ENCODE measurements at places on chromosomes 4 and X.

GRCh38 chr4:122963216-122963615 lies 40.8 kb upstream of the NUDT6 start:
- no peak for DNase-seq

- no peak for DNase-seq
Observed at GRCh38 chr4:99323756-99324155, 2.6 kb upstream of the ADH1B start.

DNA sequence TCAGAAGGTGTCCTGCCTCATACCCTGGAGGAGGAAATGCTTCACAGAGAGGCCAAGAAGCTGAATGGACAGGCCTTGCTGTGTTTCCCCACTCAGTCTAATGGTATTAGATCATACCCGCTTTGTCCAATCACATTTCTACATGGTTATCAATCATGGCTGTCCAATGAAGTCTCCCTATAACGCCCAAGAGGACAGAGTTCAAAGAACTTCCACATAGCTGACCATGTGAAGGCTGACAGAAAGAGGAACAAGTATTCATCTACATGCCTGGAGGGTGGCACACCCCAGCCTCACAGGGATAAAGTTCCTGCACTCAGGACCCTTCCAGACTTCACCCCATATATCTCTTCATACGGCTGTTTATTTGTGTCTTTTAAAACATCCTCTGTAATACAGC lies 123.4 kb downstream of the MANBA start:
- DNase-seq: no peak

GRCh38 chrX:134375691-134376090 lies 84.3 kb upstream of the HPRT1 start:
- DNase-seq: no peak

GRCh38 chrX:20399728-20400414 lies 133.2 kb upstream of the RPS6KA3 start:
- no peak for DNase-seq

DNA sequence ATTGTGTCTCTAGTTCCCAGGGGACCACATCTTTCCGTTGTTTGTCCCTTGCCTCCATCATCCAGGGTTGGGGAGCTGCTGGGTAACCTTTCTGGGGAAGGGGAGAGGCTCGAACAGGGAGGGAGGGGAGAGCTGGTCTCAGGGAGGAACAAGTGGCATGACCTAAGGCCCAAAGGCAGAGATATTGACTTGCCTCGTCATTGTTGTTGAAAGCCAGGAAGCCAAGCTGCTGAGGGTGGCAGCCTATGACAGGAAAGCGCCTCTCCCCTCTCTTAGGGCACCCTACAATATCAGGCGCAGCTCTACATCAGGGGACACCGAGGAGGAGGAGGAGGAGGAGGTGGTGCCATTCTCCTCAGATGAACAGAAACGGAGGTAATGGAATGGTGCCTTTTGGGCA lies 20.8 kb downstream of the ZNF185 start:
- DNase-seq: no peak

GRCh38 chr4:157810137-157810774 lies 362.6 kb downstream of the GASK1B start:
- no peak for DNase-seq

- no peak for DNase-seq
Observed at GRCh38 chr4:13430834-13431568, 53.1 kb downstream of the RAB28 start.

DNA sequence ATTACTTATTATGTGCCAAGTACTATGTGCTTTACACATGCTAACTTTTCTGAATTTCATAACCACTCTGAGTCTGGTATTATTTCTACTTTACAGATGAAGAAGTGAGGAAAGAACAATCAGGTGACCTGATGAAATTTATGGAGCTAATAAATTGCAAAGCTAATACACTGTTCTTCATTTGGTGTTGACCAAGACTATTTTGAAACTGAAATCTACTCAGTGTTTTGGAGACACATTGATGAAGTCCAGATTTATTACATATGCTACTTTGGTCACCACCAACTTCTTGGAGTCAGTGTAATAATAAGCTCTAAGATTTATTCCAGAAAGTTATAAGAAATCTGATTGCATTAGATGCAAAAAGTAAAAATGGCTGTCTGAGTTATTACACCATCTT lies 637.9 kb downstream of the FAT4 start:
- no peak for DNase-seq

GRCh38 chrX:19133231-19133630 lies 11.0 kb upstream of the ADGRG2 start:
- DNase-seq: no peak

GRCh38 chr4:117478702-117479101 lies 393.3 kb upstream of the TRAM1L1 start:
- DNase-seq: no peak

DNA sequence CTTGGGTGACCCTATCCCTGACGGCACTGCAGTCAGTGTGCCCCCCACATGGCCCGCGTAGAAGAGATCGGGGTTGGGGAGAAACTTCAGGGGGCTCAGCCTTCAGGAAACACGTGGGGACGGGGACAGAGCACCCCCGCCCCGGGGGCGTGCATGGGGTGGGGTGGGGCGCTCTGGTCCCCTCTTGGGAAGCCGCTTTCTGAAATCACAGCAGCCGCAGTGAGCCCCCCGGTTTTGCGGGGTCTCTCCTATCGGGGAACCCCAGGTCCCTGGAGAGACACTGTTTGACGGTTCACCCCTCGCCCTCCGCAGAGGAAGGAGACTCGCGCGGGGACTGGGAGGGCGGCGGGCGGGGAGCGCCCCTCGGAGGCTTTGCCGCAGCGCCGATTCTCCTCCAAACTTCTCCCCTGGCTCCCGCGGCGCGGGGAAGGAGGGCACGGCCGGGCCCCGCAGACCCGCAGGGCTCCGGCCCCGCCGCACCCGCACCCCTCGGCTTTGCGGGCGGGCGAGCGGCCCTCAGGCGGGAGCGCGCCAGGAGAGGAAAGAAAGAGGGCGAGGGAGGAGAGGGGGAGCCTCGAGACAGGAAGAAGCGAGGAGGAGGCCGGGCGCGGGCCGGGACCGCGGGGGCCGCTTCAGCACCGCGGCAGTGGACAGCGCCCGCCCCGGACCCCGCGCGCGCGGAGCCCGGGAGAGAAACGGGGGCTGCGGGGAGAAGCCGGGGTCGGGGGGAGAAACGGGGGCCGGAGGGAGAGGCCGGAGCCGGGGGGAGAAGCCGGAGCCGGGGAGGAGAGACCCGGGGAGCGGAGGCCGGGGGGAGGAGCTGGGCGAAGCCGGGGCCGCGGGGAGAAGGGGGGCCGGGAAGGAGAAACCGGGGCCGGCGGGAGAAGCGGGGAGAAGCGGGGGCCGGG lies 612 bp downstream of the CPLX1 start:
- DNase-seq: no peak

DNA sequence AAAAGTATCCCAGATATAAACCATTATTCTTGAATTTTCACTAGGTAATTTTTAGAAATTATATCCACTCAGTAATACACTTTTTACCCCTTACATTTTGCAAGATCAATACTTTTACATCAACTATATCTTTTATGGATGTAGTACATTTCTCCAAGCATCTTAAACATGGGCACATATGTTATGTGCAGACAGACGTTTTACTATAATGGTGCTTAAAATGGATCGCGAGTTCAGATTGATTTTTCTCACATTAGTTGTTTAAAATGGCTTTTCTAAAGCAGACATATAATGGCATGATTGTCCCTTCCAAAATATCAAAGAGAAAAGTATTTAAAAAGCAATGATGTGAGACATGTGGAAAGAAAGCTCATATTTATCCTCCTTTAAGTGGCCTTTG lies 786.1 kb downstream of the PDHA2 start:
- no peak for DNase-seq

- DNase-seq: no peak
Observed at GRCh38 chr4:1603413-1604135, 80.5 kb downstream of the FAM53A start.

DNA sequence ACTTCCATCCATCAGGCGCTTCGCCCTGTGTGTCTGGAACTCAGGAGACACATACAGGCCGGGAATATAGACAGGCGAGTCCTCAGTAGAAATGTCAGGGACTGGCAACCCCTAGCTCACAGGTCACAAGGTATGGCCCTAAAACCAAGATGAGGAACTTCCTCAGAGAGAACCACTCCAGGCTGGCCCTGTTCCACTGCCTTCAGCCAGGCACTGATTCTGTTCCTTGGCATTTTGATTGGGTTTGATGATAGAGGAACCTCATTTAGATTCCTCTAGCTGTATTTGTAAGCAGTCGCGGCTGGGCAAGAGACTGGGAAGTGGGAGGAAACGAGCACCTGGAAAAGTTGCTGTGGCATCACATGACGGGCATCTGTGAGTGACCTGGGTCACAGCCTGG lies 8.1 kb downstream of the HPSE start:
- DNase-seq: no peak

- DNase-seq: no peak
Observed at GRCh38 chr4:150673793-150674192, 91.8 kb downstream of the MAB21L2 start.

DNA sequence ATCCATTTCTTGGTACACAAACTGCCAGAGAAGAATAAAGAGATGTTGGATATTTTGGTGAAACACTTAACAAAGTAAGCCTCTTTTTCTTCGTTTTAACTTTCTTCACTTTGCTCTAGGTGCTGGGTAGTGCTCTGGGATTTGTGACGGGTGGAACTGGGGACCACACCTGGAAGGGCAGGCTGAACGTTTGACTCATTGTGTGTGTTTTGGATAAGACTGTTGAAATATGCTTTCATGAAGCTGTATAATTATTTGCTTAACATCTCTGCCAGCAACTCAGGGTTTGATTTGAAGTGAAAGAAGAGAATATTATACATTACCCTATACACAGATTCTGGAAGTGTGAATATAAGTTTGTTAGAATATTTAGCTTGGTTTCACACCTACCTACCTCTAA lies 233.2 kb downstream of the ARHGAP10 start:
- DNase-seq: no peak

GRCh38 chrX:45001048-45001447 lies 128.1 kb downstream of the KDM6A start:
- DNase-seq: no peak

- no peak for DNase-seq
Observed at GRCh38 chr4:100417565-100417964, 100.3 kb downstream of the EMCN start.

DNA sequence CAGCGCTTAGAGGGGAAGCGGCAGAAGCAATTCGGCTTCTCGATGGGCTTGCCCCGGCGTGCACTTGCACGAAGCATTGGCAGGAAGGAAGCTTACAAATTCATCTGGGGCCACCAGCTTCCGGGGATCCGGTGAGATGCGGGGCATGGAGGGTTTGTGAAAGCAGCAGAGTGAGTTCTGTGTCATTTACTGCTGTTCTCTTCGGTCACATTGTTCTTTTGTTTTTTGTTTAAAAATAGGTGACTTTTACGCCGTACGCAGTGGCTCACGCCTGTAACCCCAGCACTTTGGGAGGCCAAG lies 47.0 kb downstream of the ASMT start:
- DNase-seq: no peak

GRCh38 chr4:89245459-89245858 lies 62.1 kb downstream of the GPRIN3 start:
- no peak for DNase-seq

- no peak for DNase-seq
Observed at GRCh38 chr4:55330241-55330640, 15.8 kb upstream of the SRD5A3 start.

DNA sequence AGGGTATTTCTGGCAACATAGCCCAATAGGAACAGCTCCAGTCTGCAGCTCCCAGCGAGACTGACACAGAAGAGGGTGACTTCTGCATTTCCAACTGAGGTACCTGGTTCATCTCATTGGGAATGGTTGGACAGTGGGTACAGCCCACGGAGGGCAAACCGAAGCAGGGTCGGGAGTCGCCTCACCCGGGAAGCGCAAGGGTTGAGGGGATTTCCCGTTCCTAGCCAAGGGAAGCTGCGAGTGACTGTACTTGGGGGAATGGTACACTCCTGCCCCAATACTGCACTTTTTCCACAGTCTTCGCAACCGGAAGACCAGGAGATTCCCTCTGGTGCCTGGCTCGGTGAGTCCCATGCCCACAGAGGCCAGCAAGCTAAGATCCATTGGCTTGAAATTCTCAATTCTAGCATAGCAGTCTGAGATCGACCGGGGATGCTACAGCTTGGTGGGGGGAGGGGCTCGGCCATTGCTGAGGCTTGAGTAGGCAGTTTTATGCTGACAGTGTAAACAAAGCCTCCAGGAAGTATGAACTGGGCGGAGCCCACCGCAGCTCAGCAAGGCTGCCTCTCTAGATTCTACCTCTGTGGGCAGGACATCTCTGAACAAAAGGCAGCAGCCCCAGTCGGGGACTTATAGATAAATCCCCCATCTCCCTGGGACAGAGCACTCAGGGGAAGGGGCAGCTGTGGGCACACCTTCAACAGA lies 14.0 kb upstream of the ADAD1 start:
- no peak for DNase-seq

GRCh38 chr4:49063670-49064069 lies 77.6 kb downstream of the CWH43 start:
- DNase-seq: no peak

GRCh38 chrX:24963823-24964222 lies 51.9 kb downstream of the ARX start:
- no peak for DNase-seq

- no peak for DNase-seq
Observed at GRCh38 chr4:104693601-104694201, 199.0 kb upstream of the CXXC4 start.

- DNase-seq: no peak
Observed at GRCh38 chrX:44898411-44899221, 25.6 kb downstream of the KDM6A start.

Data from GM04503 (cell line).